ENCODE measurements at places on chromosomes 6 and 20.

- no peak for DNase-seq
Observed at GRCh38 chr20:61234224-61234890, 17.7 kb upstream of the CDH4 start.

DNA sequence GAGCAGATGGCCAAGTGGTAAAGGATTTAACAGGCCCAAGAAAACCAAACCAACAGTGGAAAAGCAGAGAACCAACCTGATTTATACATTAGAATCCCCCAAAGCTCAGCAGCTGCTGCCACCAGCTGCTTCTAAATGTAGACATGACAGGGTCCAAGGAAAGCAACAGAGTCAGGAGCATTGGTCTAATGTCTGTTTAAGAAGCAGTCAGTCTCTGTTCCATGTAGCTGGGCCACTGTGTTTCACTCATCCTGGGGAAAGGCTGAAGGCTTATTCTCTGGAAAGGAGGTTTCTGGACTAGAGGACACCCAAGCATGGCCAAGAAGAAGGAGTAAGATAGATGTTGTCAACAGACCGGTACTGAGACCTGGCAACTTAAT, 75.4 kb downstream of the TMEM244 start:
- DNase-seq, result no peak

- no peak for DNase-seq
Observed at GRCh38 chr6:92687278-92687677, 732.1 kb downstream of the EPHA7 start.

DNA sequence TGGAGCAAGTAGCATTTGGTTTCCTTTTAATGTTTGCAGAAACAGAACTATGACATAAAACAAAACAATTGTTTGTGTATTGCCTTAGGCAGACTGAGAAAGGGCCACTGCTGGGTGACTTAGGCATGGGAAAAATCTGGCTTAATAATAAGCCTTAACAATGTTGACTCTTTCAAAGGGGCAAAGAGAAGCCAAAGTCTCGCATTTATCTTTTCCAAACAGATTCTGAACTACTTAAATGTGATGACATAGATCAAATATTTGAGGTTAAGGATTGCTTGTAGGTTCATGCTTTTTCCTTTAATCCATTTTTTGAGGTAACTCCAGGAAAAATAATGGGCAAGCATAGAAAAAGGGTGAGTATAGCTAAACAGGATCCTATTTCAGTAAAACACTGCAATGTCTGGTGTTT, 39.6 kb downstream of the ADAT2 start:
- DNase-seq, result no peak

- DNase-seq, result no peak
Observed at GRCh38 chr6:134077301-134077700, 24.9 kb upstream of the SLC2A12 start.

DNA sequence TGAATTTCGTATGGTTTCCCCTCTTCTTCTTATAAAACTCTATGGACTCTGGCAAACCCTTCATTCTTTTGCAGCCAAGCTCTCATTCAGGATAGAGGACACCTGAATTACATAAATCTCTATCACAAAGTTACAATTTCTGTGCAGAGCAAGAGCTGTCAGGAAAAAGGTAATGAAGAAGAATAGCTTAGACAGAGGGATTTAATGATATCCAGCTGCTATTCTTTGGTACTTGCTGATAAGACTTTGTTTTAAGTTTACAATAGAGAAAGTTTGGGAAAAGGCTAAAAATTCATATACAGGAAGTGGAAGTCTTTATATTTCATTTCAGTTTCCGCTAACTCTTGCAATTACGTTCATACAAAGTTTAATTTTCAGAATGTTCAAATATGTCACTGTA, 227.0 kb downstream of the FOXC1 start:
- DNase-seq, result no peak

- no peak for DNase-seq
Observed at GRCh38 chr6:21710216-21710615, 116.7 kb downstream of the SOX4 start.

- no peak for DNase-seq
Observed at GRCh38 chr6:72721346-72721745, 99.5 kb downstream of the KCNQ5 start.

- no peak for DNase-seq
Observed at GRCh38 chr20:58701431-58702160, 9.0 kb downstream of the NPEPL1 start.

DNA sequence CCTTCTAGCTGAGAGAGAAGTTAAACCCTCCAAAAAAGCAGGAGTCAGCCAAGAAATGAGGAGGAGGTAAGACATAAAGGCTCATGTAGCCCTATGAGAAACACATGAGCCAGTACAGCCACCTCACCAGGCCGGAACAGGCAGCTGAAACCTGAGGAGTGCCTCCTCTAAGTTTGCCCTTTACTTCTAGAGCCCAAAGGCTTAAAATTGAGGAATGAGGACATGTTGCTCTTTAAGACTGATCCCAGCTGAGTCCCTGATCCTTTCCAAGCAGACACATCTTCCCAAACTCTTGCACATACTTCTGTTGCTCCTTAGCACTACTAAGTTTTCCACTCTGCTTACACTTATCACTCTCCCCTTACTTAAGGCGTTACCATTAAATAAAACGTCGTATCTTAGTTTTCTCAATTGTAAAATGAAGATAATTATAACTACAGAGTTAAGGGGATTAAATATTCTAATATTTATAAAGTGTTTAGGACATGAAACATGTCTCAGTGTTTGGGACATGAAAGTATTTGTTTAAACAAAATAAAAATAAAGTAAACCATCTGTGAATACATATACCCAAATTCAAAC, 124.0 kb downstream of the OGFRL1 start:
- DNase-seq, result no peak

GRCh38 chr6:109978174-109979032, at the start of gene GPR6:
GPR6 (plus strand) TSS chr6:109978311; CDS start chr6:109979113, 802 bp downstream.
- DNase-seq, result peak; percentile 18

GRCh38 chr20:17570347-17571152, 675 bp downstream of the DSTN start:
- DNase-seq, result no peak

GRCh38 chr6:7242835-7243178, 70.2 kb downstream of the SSR1 start:
- DNase-seq, result no peak

DNA sequence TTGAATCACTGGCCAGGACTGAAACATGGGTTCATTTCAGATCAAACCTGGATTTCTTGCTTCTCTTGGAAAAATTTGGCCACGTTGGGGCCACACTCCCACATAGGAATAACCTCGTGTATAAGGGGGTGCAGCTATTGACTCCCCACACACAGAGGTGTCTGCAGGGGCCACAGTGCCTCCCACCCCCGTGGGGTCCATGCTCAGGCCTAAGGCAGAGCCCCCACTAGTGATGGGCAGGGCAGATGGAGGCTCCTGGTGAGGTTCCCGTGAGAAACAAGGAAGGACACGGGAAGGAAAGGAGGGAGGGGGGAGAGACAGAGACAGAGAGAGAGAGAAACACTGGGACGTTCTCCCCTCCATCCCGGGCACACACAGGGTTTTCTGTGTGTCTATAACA, 230.5 kb downstream of the ERMARD start:
- no peak for DNase-seq

Measured in stimulated activated CD8-positive, alpha-beta memory T cell treated with anti-CD3 and anti-CD28 coated beads, Interleukin-2, amount 100 ng/mL, for 1 hour (primary cell).